ENCODE measurements at places on chromosomes 3 and 15.

DNA sequence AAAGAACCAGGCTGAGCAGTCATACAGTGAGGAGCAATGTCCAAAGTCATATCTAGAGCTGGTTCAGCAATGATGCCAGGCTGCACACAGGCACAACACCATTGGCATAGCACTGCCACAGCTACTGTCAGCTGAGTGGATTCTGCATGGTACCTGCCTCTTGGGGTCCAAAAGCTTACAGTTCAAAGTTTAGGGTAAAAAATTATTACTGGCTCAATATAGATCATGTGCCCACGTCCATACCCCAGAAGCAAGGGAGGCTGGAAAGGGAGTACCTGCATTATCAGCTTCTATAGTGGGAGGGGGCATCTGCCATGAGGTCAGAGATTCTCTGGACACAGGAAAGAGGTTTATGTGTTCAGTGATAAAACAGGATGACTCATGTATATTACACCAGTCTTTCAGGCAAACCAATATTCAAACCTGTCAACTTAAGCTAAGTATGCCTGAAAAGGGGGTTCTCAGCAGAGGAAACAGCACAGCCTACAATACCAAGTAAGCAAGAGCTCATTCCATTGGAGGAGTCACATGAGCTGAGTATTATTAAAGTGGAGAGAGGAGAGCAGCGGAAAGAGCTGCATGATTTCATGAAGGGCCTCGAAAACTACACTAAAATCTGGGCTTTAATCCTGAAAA is 99.0 kb downstream of the ANO10 start:
- peak; percentile 29 for DNase-seq

DNA sequence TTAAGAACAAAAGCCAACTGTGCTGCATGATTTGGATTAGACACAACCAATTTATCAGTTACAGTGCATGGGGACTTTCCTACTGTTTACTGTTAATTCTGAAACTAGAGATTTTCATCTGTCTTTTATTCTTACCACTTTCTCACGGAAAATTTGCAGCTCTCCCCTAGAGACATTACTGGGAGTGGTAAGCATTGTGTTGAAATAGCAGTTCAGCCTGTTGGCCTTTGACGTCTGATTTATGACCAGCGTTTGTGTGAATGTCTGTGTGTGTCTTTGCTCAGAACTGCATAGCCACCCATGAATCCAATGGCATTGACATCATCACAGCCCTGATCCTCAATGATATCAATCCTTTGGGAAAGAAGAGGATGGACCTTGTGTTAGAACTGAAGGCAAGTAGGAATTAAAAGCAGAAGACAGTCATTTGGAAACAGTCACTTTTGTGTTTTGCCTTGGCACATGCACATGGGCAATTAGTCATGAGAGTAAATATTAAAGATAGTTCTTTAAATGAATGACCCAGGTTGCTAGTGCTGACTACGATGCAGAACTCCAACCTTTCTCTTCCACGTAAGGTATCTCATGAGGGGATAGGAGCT is 202.2 kb upstream of the BHLHE40 start:
- peak; percentile 90 for DNase-seq

DNA sequence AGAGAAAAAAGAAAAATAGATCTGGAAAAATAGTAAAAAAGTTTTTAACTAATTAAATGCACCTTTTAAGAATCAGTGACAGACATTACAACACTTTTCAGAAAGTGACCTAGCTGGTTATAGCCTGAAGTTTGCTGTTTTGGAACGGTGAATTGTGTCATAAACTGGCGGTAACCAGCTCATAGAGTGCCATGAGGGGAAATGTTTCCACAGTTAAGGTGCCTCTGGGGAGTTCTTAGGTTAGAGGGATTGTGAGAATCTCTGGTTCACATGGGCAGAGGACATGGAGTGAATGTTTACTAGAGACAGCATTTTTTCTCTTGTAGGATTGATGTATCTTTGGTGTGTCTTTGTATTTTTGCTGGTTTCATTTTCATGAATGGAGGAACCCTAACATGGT is 2.8 kb downstream of the TBC1D23 start:
- peak; percentile 70 for DNase-seq

DNA sequence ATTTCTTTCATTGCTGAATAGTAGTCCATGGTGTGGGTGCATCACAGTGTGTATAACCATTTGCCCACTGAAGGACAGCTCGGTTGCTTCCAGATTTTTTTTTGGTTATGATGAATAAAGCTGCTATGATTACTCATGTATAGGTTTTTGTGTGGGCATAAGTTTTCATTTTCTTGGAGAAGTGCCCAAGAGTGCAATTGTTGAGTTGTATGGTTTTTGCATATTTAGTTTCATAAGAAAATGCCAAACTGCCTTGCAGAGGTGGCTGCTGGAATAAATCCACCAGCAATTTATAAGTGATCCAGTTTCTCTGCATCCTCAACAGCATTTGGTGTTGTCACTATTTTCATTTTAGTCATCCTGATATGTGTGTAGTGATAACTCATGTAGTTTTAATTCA is 8.4 kb upstream of the SPESP1 start:
- DNase-seq = no peak

DNA sequence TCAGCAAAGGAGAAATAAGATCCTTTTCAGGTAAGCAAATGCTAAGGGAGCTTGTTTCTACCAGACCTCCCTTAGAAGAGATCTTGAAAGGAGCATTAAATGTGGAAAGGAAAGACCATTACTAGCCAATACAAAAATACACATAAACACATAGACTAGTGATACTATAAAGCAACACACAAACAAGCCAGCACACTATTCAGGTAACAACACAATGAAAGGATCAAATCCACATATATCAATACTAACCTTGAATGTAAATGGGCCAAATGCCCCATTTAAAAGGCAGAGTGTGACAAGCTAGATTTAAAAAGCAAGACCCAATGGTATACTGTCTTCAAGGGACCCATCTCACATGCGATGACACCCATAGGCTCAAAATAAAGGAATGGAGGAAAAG is 317.6 kb downstream of the TBL1XR1 start:
- DNase-seq = no peak

DNA sequence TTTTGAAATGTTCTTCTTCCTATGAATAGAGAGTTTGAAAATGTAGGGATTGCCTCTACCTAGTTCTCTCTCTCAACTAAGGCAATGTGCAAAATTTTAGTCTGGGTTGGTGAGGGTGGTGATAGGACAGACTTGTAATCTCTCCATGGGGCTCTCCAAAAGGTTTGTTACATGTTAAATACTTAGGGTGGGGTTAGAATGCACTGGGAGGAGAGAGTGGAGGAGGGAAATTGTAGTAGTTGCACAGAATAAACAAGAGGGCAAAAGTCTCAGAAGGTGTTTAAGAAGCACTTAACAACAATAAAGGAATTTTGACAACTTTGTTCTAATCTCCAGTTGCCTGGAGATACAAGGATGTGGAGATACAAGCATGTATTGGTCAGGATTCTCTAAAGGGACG is 230.4 kb downstream of the NECTIN3 start:
- DNase-seq = no peak

- DNase-seq = peak; percentile 85
Measured at GRCh38 chr15:31338879-31339557, 12.4 kb downstream of the KLF13 start.

DNA sequence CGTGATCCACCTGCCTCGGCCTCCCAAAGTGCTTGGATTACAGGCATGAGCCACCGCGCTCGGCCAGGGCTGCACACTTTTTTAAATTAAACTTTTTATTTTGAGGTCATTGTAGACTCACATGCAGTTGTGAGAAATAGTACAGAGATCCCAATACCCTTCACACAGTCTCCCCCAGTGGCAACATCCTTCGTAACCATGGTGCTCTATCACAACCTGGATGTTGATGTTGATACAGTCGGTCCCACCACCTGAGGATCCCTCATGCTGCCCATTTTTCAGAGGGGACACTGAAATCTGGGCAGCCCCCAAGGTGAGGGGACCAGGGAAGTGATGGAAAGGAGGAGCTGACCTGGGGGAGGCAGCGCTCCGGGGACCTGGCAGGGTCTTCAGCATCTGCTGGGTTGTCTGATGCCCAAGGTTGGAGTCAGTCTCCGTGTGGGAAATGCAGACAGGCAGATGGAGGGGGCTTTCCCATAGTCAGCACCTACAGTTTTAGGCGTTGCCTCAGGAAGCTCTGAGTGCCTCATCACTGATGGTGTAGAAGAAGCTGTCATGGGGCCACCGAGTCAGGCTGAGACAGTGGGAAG is 17.1 kb downstream of the FAH start:
- no peak for DNase-seq

GRCh38 chr3:81749265-81749664 is 12.2 kb downstream of the GBE1 start:
- DNase-seq = no peak

DNA sequence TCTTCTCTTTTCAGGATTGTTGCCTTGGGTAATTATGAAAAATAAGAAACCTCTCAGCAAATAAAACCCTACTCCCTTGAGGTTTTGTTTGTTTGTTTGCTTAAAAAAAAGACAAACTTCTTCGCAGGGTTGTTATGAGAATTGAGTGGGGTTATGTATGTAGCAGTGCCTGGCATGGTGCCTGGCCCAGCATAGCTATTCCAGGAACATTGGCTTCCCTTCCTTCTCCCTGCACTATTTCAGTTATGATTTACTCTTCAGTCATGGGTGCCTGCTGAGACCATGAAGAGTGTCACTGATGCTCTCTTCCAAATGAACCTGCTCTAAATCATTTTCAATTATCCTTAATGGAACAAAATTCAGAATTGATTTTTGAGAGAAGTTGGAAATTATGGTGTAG is 283.5 kb upstream of the ROPN1 start:
- no peak for DNase-seq

- DNase-seq = peak; percentile 59
Measured at GRCh38 chr15:31128919-31129768, 27.6 kb upstream of the TRPM1 start.

- DNase-seq = peak; percentile 91
Measured at GRCh38 chr3:151926956-151927355, 53.5 kb downstream of the SUCNR1 start.

Measured in fibroblast of mammary gland (primary cell).